ENCODE measurements at places on chromosomes 5 and 9.

DNA sequence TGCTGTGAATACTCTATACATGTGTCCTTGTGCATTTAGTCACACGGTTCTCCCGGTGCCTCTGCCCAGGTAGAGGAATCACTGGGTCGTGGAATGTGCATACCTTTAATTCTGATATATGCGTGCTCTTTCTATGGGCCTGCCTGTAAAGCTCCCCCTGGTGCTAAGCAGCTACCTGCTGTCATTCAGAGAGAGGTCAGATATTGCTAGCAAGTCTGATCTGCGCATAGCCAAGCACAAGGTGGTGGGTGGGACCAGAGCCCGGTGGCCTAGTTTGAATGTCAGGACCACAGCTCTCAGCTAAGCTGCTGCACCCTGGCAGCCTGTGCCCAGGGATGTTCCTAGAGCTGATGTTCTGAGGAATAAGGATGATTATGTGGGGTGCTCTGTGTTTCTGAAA lies 33.4 kb downstream of the TJP2 start:
- no peak for DNase-seq

- no peak for DNase-seq
These were observed 75.3 kb downstream of the TRIO start for GRCh38 chr5:14218480-14218879.

GRCh38 chr5:150144246-150144801 lies 11.3 kb downstream of the PDGFRB start:
- DNase-seq = no peak

DNA sequence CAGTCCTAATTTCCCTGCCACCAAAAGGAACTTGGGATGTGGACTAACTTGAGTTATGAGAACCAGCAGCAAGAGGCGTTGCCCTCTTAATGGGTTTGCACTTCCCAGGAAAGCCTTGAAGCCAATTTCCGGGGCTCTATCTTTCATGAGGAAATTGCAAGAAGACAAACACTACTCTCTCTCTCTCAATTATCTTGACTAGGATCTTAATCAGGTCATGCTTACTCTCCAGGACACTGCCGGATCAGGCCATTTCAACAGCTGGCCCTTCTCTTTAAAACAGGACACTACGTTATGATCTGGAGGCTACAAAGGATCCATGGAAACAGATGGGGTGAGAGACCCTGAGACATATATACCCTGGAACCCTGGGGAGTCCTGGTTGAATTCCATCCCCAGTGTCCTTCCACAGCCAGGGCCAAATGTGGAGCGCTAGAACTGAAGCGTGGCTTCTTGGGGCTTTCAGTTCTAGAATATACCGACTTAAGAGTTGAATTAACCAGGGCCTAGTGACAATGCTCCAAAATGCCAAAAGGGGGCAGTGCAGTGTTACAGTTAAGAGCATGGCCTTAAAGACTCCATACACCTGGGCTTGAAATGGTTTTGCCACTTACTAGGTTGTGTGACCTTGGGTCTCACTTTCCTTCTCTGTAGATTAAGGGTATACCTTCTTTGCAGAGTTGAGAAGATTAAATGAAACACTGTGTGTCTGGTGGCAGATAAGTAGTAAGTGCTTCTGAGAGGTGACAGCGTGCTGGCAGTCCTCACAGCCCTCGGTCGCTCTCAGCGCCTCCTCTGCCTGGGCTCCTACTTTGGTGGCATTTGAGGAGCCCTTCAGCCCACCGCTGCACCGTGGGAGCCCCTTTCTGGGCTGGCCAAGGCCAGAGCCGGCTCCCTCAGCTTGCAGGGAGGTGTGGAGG lies 21.1 kb downstream of the FAM219A start:
- DNase-seq = peak; percentile 21

DNA sequence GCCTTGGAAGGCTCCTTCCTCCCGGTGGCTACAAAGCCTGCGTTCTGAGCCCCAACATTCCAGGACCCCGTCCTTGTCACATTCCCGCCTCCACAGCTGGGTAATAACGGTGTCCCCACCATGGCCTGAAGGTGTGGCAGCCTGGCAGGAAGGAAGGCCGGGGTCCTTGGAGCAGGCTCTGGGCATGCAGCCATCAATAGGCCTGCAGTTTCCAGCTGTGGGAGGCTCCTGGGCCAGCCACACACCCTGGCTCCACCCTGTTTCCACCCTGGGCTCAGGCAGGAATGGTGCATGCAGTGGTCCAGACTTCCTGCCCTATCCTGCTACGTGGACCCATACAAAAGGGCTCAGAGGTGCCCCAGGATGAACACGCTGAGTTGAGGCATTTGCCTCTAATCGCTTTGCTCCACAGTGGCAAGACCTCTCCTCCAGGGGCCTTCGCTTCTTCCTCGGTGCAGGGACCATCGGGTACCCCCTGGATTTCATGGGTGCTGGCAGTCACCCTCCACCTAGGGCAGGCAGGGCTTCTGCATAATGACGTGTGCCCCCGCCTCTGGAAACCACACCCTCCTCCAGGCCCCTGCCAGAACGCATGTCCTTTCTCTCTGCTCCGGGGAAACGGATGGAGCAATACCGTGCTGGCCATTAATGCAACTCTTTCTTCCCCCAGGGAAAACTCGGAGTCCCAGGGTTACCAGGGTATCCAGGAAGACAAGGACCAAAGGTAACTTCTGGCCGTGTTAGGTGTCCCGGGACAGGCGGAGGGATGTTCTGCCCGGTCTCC lies 95.1 kb upstream of the FCN2 start:
- no peak for DNase-seq

DNA sequence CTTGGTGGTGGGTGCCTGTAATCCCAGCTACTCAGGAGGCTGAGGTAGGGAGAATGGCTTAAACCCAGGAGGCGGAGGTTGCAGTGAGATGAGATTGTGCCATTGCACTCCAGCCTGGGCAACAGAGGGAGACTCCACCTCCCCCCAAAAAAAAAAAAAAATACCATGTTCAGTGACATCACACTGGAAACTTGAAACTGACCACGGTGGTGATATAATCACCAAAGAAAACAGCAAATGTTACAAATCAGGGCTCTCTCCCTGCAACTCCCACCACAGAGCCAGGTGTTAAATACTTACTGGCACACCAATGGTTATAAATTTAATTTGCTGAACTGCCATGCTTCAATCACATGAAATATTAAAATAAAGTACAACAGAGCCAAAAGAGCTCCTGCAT lies 81.4 kb downstream of the ZNF608 start:
- no peak for DNase-seq

- DNase-seq = no peak
These were observed 24.7 kb upstream of the NUDT12 start for GRCh38 chr5:103587185-103587748.

DNA sequence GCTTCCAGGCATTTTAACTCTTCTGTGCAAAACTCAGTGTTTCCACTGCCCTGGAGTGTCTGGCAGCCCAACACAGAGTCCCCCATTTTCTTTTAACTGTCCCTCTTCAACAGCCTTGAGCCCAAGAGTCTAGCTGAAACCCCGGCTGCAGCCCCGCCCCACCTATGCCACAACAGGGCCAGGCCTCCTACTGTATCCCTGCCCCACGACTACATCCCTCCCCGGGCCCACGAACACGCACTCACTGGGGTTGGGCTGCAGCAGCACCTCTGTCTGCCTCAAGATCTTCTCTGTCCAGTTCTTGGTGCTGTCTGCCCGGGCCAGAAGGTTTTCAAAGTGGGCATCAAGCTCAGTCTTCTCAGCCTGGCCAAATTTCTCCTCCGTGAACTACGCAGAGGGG lies 6.1 kb downstream of the SH3GLB2 start:
- no peak for DNase-seq

DNA sequence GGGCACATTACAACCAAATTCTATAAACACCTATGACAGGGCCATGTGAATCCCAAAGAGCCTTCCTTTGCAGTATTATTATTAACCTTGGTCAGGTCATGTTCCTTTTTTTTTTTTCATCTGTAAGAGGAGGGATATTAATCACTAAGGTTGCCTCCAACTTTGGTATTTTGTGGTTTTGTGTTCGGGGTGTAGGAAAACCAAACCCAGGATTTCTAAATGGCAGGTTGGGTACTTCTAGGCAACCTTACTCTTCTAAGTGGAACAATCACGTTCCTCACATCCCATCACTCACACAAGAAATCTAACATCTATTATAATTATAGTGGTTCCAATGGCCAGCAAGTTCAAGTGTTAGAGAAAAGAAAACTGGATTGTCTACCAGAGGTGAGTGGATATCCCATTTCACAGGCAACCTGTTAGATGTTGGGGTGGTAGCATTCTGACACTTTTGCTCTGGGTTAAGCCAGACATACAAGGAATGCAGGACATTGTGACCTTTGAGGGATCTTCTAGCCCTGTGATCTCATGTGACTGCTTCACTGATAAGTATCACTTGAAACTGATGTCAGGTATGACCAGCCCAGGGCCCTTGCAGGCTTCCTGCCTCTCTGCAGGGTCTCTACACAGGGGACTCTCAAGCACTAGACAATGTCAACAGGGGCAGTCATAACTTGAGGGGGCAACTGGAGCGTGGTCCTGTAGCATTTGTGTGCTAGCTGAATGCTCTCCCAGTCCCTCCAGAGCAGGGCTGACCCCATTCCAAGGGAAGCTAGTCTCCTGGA lies 126.2 kb upstream of the VLDLR start:
- DNase-seq = no peak

DNA sequence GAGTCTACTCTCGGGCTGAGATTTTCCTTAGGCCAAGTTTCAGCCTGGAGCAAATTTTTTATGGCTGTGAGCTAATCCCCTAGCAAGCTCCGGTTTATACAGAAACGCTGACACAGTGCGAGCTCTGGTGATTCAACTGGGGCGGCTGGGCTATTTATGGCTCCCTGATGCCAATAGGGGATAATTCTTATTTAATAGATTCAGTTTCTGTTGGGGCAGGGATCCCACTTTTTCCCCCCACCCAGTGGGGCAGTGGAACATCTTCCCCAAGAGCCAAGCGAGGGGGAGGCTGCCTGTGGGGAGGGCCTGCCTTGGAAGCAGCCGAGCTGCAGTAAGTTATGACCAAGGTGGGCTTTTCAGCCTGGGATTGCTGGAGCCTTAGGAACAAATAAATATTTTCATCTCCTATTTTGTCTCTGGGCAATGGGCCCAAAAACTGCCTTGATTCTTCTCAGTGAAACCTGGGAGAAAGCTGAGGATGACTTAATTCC lies 129.1 kb downstream of the MACROH2A1 start:
- no peak for DNase-seq

DNA sequence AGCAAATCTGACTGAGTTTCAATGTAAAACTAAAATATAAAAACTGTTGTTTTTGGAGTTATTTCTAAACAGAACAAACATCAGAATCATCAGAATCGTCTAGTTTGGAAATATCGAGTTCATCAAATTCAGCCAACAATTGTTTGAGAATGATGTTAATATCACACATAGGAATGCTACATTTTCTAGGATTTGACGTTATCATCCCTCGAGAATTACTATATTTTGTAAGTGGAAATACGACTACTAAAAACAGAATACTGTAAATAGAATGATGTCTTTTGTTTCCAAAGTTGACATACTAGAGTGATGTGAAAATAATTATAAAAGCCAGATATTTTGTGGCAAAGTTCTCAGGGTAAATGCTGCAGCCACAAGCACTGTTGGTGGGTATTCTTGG lies 805.9 kb downstream of the TLE1 start:
- no peak for DNase-seq

DNA sequence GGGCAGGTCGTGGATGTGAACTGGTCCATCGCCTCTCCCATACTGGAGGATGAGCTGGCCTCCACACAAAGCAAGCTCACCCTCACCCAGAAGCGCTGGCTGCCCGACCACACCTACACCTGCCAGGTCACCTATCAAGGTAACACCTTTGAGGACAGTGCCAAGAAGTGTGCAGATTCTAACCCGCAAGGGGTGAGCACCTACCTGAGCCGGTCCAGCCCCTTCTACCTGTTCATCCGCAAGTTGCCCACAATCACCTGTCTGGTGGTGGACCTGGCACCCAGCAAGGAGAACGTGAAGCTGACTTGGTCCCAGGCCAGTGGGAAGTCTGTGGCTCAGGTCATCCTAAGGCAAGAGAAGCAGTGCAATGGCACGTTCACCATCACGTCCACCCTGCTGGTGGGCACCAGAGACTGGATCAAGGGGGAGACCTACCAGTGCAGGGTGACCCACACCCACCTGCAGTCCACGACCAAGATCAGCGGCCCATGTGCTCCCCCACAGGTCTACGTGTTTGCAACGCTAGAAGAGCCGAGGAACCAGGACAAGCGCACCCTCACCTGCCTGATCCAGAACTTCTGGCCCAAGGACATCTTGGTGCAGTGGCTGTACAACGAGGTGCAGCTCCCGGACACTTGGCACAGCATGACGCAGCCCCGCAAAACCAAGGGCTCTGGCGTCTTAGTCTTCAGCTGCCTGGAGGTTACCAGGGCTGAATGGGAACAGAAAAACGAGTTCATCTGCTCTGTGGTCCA lies 71.3 kb downstream of the INSL6 start:
- no peak for DNase-seq

DNA sequence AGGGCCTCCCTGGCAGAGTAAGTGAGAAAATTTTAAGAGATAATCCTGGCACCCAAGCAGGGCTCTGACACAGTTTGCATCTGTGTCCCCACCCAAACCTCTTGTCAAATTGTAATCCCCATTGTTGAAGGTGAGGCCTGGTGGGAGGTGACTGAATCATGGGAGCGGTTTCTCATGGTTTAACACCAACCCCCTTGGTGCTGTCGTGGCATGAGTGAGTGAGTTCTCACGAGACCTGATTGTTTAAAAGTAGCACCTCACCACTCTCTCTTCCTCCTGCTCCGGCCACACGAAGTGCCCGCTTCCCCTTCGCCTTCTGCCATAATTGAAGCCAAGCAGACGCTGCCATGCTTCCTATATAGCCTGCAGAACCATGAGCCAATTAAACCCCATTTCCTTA lies 80.1 kb downstream of the FBXW11 start:
- DNase-seq = no peak

- DNase-seq = no peak
These were observed 24.8 kb downstream of the PCSK1 start for GRCh38 chr5:96408210-96408777.

- DNase-seq = no peak
These were observed 9.3 kb upstream of the ZDHHC12 start for GRCh38 chr9:128733256-128733655.

DNA sequence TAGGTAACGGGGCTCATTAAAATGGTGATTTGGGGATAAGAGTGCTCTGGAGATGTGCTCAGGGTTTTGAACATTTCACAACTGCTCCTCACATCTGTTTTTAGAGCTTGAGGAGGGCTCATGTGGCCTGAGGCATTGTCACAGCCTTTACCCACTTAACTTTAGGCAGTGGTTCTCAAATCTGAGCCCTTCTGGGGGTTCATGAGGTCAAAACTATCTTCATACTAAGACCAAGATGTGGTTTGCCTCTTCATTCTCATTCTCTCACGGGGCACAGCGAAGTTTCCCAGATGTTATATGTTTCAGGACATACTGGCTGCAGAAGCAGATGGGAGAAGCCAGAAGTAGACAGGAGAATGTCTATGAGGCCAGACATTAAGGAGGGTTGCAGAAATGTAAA lies 38.4 kb downstream of the STXBP1 start:
- DNase-seq = no peak

GRCh38 chr5:56814361-56814962 lies 887 bp upstream of the MAP3K1 start:
- peak; percentile 31 for DNase-seq

- no peak for DNase-seq
These were observed 28.3 kb upstream of the DENND4C start for GRCh38 chr9:19201899-19202891.

- no peak for DNase-seq
These were observed 474.6 kb upstream of the WWC1 start for GRCh38 chr5:167816864-167817263.

Data from activated effector memory CD4-positive, alpha-beta T cell treated with Interleukin-2 at 50 U/mL for 16 hours (primary cell).